Activated gamma-delta T cell (primary cell): ENCODE measurements at places on chromosomes 16 and 17.

DNA sequence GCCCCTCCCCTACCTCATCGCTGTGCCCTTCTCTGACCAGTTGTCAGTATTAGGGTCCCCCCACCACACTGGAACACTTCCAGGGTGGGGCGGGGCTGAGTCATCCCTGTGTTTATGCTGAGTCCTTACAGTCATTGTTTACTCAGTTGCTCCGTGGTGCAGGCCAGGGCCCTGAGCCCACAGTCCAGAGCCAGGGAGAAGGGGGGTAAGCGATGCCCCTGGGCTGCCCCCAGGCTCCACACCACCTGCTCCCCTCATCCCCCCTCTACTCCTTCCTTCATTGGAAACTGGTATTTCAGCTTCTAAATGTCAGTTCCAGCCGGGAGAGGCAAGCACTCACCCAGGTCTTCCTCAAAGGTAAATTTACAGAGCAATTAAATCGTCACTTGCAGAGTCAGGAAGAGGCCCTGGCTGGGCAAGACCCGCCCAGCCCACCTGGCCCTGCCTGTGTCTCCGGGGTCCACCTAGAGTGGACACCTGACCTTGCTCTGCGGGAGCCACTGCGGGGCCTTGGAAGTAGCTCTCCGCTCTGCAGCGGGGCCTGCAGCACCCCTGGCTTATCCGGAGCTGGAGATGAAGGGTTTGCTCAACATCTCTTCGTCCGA, 4.8 kb downstream of the ATP2A3 start:
- no peak for DNase-seq

GRCh38 chr17:29140631-29141513, 39.3 kb downstream of the MYO18A start:
- DNase-seq = peak; percentile 25

DNA sequence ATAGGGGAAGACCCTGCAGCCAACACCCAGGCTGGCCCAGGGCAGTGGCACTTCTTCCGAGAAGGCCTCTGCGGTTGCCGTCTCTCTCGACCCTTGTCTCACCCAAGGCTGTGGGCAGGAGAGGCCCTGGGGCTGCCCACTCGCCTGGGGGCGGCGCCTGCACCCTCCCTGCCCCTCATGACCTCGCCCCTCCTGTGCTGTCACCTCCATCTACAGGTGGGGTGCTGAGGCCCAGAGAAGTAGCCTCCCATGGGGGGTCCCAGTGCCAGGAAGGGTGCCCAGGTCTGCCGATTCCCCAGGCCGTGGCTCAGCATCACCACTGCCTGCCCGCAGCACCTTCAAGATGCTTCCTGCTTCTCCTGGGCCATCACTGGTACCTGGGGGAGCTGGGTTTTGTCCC, 992 bp downstream of the NLRC3 start:
- no peak for DNase-seq

DNA sequence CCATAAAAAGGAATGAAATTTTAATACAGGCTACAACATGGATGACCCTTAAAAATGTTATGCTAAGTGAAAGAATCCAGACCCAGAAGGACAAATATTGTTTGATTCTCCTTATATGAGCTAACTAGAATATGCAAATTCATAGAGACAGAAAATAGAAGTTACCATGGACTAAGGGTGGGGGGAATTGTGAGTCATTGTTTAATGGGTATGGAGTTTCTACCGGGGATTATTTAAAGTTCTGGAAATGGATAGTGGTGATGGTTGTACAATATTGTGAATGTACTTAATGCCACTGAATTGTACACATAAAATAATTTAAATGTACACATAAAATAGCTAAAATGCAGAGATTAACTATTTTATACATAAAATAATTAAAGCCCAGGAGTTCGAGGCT, 9.2 kb upstream of the MYO18A start:
- DNase-seq = no peak

- DNase-seq = no peak
Observed at GRCh38 chr16:68230956-68231355, 5.0 kb downstream of the ESRP2 start.

DNA sequence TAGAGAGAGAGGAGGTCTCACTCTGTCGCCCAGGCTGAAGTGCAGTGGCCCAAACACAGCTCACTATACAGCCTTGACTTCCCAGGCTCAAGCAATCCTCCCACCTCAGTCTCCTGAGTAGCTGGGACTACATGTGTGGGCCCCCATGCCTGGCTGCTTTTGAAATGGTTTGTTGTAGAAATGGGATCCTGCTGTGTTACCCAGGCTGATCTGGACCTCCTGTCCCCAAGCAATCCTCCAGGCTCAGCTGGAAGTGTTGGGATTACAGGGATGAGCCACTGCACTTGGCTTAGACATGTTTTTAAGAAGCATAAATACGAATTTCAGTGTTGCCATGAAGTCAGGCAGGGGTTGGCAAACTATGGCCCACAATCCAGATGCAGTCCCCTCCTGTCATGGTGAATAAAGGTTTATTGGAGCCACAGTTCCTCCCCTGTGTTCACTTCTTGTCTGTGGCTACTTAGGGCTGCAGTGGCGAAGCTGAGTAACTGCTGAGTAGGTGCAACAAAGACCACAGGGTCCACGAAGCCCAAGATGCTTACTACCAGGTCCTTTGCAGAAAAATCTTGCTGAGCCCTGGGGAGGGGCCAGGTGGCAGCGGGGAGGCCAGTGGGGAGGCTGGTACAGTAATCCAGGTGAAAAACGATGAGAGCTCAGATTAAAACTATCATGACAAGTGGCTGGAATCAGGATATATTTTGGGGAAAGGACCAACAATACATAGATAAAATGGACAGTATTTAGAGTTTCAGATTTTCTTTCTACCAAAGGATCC, 35.2 kb downstream of the TNFRSF13B start:
- no peak for DNase-seq

GRCh38 chr17:28938552-28938951, 12.8 kb downstream of the PHF12 start:
- no peak for DNase-seq

DNA sequence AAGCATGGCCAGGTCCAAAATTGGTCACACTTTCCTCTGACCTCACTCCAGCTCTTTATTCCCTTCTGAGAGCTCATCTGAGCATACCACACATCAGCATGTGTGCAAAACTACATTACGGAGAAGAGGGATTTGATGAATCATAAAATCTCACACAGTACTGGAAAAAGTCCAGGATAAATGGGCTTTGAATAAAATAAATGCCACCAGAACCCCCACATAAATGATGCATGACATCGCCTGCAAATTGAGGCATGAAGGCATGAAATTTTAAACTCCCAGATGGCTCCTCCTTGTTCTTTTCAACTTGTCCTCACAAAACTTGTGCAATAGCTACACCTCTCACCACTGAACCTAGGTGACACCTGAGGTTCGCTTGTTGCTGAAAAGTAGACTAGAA, 439.5 kb downstream of the CA10 start:
- no peak for DNase-seq

DNA sequence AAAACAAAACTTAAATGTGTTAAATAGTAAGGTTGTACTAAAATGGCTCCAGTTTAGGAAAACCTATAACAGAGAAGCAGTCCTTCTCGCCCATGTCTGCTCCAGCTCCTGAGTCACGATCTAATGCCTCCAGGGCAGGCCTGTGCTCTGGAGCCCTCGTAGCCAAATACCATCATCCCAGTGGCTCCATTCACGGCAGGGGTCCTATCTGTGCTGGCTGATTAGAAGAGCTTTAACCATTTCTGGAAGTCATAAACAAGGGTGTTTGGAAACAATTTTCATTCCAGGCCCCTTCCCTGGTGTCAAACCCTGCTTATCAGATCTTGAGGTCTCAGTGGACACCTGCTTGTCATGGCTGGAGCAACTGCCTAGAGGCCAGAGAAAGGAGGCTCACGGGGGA, 336.9 kb downstream of the SOX9 start:
- no peak for DNase-seq

DNA sequence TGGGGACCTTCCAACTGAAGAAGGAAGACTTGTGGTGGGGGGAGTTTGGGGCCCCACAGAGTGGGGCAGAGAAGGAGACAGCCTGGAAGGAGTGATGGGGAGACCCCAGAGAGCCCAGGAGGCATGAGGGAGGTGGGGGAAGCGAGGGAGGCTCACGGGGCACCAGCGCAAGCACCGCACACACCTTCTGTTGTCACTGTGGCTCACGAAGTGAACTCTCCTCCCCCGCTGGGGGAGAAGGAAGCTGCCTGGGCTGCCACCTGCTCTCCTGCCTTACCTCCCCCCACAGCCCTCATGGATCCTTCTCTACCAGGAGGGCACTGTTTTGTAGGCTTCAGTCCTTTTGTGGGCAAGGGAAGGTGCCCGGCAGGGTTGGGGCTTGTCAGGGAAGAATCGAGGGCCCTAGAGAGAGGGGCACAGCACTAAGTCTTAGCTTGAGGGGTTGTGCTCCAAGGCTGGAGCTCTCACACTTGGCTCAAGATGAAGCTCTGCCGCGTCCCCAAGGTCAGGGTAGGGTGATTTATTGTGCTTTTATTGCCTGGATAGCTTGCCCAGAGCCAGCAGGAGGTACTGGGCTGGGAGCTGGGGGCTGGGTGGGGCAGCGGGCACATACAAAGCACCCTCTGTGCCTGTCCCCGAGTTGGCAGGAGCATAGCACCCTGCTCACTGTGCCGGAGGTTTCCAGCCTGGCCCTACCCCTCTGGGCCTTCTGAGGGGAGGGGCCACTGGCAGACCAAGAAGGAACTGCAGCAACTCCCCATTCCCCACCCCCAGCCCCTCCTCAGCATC, 4.6 kb upstream of the STARD3 start:
- DNase-seq = no peak

GRCh38 chr17:73476890-73477350, 165.1 kb upstream of the CDC42EP4 start:
- no peak for DNase-seq

- no peak for DNase-seq
Observed at GRCh38 chr16:3592559-3592958, 15.4 kb upstream of the NLRC3 start.

DNA sequence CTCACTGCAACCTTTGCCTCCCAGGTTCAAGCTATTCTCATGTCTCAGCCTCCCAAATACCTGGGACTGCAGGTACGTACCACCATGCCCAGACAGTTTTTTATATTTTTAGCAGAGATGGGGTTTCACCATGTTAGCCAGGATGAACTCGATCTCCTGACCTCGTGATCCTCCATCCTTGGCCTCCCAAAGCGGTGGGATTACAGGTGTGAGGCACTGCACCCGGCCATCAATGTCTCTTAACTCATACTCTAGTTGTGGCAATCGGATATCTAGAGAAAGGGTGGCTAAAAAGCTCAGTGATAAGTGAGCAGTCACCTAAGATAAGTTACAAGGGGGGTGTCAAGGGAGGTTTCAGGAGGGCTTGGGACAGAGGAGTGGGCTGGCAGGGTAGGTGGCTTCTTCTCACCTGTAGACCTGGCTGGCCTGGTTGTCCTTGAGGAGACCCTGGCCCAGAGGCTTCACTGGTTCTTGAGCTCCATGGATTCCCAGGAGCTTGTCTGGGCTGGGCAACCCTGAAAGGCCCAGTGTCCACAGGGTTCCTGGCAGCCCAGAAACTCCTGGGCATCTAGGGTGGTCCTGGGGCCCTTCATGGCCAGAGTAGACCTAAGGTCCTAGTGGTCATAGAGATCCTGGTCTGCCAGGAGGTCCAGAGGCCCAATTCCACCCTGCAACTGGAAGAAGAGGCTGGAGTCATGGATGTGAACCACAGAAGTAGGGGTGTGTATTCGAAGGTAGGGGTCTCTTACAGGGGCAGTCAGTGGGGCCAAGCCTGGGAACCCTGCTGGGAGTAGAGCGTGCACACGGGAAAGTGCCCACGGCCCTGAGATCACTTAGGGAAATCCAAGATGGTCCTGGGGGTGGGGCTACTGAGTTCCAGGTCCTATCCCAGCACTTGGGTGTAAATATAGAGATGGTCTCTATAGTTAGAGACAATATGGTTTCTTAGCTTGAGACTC, 12.7 kb upstream of the IGFBP4 start:
- DNase-seq = no peak

DNA sequence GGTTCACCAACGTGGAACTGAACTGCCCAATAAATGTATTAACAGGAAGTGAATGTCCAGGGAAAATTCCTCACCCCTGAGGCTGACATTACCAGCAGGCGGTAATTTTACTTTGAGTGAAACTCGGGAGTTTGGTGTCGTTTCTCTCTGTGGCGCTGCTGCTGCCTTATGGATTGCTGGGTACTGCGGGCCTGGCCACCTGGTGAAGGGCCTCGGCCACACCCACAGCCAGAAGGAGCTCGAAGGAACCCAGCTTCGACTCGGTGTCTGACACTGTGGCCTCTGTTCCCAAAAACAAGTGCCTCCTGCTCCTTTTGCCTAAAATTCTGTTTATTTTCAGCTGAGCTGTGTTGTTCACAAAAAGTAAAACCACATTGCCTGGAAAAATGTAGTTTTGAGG, 115.0 kb downstream of the BANP start:
- DNase-seq = no peak

- no peak for DNase-seq
Observed at GRCh38 chr17:40697297-40697696, 6.3 kb downstream of the KRT24 start.

GRCh38 chr17:3681565-3681964, 13.0 kb downstream of the EMC6 start:
- no peak for DNase-seq

- no peak for DNase-seq
Observed at GRCh38 chr17:41935641-41936040, 5.2 kb downstream of the ODAD4 start.

DNA sequence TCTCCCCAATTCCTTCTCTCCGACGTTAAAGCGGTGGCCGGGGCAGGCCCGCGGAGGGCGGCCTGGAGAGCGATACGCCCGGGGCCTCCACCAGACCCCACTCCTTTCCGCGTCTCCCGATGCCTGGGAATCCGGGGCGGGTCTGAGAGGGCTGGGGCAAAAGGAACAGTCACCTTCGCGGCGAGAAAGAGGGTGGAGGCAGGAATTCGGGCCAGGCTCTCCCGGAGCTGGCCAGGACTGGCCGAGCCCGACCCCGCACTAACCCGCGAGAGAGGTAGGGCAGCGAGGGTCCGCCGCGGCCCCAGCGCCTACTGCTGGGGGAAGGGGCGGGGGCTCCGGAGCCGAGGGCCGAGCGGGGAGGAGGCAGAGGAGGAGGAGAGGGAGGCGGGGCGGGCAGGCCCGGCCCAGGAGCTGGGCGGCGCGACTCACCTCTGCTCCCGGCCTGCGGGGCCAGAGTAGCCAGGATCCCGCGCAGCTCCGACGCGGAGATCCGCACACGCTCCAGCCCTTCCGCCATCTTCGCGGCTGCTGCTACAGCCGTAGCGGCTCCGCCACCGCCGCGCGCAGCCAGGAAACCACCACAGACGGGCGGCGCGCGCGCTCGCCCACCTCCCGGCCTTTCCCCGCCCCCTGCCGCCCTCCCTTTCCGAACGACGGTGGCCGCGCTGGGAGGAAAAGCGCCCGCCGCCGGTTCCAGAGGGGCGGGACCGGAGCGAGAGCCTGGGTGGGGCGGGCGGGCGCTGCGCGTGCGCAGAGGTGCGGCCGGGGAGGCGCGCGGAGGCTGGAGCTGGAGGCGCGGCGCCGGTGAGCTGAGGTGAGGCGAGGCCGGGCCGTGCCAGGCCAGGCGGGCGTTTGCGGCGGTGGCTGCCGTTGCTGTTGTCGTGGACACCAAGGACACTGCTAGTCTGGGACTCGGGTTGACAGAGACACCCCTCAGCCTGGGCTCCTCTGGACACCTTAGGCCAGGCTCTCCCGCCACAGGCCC, at the start of the genes SMG6 and SRR:
Gene SMG6, minus strand, starts transcription at position 582 of the 985 bp plus-strand sequence. Its CDS starts 65 bp downstream, at position 517.
Gene SRR, plus strand, starts transcription at position 747 of the 985 bp plus-strand sequence. CDS start 11,611 bp downstream, outside the sequence.
- DNase-seq = peak; percentile 96

GRCh38 chr16:68590201-68590994, 51.3 kb downstream of the ZFP90 start:
- DNase-seq = peak; percentile 40

GRCh38 chr16:73882033-73882432, 414.6 kb upstream of the PSMD7 start:
- DNase-seq = no peak

- no peak for DNase-seq
Observed at GRCh38 chr16:87506423-87507350, 13.9 kb upstream of the ZCCHC14 start.
